Psoas muscle (tissue), 8 donors: ENCODE measurements at places on chromosomes 4 and X.

DNA sequence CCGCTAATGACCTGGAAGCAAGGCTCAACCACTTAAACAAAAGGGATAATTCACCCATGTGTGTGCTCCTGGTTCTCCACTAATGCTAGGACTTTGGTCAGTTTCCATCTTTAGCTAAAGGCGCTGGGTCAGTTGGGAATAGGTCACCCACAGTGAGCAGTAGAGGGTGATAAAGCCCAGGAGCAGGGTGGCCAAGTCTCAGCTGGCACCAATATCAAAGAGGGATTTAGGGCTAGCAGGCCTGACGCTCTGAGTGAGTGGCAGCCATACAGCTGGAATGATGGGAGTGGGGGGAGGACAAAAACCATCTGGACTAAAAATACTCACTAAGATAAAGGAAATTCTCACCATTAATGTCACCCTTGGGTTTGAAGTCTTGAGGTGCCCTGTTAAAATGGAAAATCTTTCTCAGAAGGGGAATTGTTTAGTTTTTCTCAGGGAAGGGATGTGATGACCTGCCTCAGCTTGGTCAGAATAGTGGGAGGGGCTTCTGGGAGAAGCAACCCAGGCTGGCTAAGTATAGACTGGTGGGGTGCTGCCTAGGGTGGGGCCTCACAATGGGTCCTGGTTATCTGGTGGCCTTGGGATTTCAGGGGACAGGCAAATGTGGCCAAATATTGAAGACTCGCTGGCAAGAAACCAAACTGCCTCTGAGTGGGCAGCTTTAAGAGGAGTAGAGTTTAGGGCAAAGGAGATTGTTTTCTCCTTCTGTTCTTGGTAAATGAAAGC, 47.1 kb downstream of the TSC22D3 start:
- no peak for DNase-seq

GRCh38 chrX:25573631-25574030, 557.9 kb upstream of the ARX start:
- DNase-seq = no peak

GRCh38 chr4:147034372-147034771, 88.7 kb upstream of the TTC29 start:
- DNase-seq = no peak

DNA sequence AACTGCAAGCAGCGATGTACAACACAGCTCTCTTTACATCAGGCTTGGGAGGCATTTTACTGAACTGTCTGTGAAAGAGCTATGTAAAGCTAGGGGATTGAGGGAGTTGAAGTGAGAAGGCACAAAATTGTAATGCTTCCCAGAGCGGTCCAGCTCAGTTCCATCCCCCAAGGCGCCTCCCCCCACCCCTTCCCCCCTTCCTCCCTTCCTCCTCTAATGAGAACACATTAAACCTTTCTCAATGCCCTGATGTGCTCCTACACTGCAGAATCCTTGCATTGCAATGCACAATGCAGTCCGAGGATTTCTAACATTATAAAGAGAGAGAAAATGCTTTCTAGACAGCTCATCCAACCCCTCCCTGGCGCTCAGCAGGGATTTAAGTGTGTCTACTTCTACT, 73.9 kb downstream of the CXXC4 start:
- no peak for DNase-seq

GRCh38 chr4:2066011-2066551, 7.0 kb downstream of the NAT8L start:
- no peak for DNase-seq

DNA sequence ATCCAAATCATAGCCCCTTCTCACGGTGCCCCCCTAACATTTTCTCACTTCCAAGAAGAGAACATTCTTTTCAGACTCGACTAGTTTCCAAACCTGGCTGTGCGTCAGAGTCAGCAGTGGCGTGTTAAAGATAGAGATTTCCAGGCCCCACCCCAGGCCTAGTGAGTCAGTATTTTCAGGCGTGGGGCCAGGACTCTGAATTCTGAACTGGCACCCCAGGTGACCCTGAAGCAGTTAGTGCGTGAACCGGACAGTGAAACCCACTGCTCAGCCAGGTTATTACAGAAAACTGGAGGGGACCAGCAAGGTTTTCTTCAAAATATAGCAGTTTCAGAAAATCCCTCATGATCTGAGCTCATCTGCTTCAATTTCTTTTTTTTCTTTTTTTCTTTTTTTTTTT, 35.0 kb upstream of the BCOR start:
- peak; percentile 73 for DNase-seq

- DNase-seq = no peak
Measured at GRCh38 chr4:175807547-175807946, 4.5 kb downstream of the GPM6A start.

DNA sequence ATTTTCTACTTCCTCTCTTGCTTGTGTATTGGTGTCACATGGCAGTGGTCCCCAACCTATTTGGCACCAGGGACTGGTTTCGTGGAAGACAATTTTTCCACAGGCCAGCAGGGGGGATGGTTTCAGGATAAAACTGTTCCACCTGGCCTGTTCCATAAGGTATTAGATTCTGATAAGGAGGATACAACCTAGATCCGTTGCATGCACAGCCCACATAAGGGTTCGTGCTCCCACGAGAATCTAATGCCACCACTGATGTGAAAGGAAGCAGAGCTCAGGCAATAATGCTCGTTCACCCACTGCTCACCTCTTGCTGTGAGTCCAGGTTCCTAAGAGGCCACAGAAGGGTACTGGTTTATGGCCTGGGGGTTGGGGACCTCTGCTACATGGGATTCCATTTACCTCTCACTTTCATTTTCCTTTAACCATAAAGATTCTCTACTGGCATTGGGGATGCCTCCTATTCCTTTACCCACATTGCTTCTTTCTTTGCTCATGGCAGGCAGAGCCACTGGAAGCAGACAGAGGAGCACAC, 38.1 kb downstream of the SEC31A start:
- no peak for DNase-seq

DNA sequence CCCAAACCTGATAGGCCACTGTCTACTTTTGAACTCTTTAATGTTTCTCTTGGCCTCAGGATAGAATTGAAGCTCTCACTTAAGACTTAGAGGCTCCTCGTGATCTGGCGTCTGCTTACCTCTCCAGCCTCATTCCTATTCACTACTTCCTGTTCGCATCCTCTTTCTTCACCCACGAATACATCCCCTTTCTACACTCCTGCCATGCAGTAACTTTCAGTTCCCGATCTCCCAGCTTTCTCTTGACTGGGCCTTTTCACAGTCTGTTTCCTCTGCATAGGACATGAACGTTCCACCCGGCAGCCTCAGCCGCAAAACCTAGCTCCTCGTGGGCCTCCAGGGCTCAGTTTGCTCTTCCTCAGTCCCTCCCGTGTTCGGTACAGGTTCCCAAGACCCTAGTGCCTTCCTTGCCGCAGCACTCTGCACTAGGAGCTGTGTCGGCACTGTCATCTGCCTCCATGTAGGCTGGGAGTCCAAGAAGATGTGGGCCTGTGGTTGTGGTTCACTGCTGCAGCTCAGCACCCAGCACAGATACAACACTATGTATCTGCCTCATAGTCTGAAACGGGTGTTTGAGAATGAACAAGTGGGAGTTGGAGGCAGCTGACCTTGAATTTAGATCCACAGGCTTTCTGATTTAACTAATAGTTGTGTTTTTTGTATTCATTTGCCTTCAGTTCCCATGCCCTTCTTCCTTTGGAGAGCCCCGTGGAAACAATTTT, 15.8 kb downstream of the RPL39 start:
- no peak for DNase-seq

- peak; percentile 65 for DNase-seq
Measured at GRCh38 chr4:87530868-87531267, 1.7 kb upstream of the SPARCL1 start.

- DNase-seq = no peak
Measured at GRCh38 chr4:90443231-90443630, 316.0 kb downstream of the CCSER1 start.

DNA sequence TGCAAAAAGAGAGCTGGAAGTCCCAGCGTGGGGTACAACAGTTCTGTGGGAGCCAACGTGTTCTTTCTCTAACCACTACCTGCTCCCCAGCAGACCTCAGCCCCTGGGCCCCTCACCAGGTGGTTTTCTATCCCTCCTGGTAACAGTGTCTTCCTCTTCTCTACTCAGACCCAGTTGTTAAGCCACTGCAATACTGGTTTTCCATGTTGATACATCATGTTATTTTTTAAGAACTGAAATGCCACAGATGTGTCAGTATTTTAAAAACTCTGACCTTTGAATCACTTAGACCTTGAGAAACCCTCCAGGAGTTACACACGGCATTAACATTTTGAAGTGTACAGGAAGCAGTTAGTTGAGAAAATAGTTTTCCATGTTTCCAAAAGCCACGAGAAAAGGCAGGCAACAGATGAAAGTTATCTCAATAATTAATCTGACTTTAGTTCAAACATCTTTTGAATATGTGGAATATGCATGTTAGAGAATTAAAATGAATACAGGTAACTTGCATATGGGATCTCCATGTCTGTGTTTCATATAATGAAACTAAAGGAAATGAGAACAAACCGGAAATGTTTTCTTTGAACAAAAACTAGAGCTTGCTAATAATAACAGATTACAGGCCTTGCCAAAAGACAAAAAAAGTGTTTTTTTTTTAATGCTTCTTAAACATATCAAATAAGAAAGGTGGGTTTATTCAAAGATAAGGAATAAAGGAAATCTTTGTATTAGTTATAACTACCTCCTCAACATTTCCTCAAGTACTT, 108.8 kb downstream of the ZNF827 start:
- DNase-seq = no peak

DNA sequence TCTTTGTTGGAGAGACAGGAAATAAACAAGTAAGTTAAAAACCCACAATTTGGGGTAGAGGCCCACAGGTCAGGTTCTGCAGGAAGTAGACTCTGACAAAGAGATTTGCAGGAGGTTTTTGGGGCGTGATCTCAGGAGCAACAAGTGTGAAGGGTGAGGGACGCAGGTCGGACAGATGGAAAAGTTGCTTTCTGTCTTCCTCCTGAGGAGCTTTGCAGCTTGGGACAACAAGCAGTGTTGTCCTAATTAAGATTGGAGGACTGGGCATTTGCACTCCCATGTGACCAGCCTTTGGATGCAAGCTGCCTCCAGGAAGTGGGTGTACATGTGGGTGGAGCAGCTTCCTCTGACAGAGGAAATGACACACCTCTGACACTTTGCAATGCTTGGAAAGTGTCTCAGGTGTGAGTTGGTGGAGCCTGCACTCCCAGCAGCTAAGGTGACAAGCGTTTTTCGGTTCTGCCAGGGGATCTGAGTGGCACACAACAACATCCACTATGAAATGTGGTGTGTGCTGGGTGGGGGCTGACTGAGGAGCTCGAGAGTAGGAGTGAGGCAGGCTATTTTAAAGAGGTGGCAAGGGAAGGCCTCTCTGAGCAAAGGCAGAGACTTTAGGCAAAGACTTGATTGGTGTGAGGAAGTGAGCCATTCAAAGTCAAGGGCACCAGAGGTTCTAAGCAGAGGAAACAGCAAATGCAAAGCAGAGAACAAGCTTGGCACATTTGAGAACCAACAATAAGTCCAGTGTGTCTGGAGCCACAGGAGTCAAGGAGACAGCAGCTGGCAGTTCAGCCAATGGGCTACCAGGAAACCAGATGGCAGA, 339.8 kb upstream of the GATB start:
- DNase-seq = no peak

DNA sequence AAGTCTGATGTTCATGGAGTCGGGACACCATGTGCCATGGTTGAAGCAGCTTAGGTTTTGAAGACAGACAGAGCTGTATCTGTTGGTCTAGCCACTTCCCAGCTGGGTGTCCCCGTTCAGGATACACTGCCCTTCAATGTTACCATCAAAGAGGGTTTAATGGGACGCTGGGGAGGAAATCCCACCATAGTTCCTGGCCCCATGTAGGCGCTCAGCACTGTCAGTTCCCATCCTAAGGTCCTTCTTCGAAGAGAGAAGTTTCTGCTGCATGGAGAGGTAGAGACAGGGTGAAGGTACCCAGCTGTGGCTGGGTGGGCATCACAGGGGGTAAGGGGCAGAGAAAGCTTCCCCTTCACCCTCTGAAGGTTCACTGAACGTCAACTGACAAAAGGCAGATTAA, 3.7 kb downstream of the MGST2 start:
- DNase-seq = no peak

DNA sequence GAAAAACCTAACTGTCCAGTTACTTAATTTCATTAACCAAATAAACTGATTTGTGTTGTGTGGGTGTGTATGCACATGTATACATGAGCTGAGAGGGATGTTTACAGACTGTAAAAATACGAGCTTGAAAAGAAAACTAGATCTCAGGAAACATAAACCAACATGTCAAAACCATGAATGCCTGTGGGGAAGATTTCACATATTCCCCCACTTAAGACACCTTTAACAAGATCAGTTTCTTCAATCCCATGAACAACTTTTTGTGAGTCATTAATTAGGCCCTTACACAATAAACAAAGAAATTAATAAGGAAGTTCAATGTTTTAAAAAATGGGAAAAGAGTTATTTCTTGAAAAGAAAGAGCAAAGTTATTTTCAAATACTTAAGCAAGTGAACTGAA, 170.8 kb downstream of the ZNF674 start:
- no peak for DNase-seq

GRCh38 chr4:152039023-152039481, 278.2 kb upstream of the GATB start:
- DNase-seq = no peak

DNA sequence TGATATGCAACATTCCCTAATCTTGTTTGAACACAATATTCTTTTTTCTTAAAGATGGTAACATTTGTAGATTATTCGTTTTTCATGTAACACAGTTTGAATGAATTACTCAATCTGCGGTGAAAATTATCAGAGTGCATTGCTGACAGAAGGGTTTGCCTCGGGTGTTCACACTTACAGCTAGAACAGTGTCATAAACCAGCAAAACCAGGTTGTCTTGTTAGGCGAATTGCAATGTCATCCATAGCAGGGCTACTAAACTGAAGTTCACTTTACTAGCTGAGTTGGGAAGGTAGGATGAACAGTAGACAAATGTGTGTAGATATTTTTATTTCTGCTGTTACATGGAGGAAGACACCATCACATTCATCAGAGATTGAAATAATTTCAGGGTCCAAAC, 98.9 kb downstream of the SLC39A8 start:
- no peak for DNase-seq

DNA sequence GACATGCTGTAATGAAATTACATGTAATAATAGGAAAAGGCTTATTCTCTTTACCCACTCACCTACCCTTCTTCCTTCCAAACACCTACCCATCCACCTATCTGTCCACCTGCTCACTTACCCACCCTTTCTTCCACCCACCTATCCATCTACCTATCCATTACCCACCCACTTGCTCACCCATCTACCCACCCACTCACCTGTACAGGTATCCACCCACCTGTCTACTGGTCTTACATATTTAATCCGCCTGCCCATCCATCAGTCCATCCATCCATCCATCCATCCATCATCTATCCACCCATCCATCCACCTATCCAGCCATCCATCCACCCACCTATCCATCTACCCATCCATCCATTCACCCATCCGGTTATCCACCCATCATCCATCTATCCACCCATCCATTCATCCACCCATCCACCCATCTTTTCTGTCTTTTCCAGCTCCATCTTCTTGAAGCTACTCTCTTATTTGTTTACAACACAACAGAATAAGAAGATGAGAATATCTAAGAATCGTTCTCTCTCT, 133.3 kb upstream of the STX18 start:
- no peak for DNase-seq

GRCh38 chr4:2829321-2829932, 14.2 kb upstream of the ADD1 start:
- peak; percentile 50 for DNase-seq
